Activated naive CD8-positive, alpha-beta T cell treated with anti-CD3 and anti-CD28 coated beads for 36 hours (primary cell): ENCODE measurements at places on chromosomes 16 and 17.
A peak's percentile ranks its signal among the peaks of the same experiment; 100 is the strongest.

DNA sequence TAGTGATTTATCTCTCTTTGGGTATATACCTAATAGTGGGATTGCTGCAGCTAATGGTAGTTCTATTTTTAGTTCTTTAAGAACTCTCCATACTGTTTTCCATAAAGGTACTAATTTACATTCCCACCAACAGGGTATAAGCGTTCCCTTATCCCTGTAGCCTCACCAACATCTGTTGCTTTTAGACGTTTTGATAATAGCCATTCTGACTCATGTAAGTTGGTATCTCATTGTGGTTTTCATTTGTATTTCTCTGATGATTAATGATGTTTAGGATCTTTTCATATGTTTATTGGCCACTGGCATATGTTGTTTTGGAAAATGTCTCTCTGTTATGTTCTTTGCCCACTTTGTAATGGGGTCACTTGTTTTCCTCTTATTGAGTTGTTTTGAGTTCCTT lies 88.5 kb upstream of the ZNF267 start:
- DNase-seq = no peak

GRCh38 chr17:36000732-36001109 lies 632 bp downstream of the CCL15 start:
- DNase-seq = no peak

GRCh38 chr17:43171586-43172487 lies 823 bp downstream of the NBR1 start:
- DNase-seq = peak; percentile 8

- no peak for DNase-seq
Observed at GRCh38 chr17:9702914-9703780, 57.8 kb downstream of the USP43 start.

DNA sequence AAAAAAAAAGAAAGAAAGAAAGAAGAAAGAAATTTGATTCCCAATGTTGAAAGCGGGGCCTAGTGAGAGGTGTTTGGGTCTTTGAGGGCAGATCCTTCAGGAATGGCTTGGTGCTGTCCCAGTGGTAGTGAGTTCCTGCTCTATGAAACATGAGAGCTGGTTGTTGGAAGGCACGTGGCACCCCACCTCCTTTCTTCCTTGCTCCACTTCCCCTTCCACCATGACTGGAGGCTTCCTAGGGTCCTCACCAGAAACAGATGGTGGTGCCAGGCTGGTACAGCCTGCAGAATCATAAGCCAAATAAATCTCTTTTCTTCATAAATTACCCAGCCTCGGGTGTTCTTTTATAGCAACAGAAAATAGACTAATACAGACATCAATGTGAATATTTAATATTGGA lies 147.3 kb upstream of the KCNJ18 start:
- no peak for DNase-seq

DNA sequence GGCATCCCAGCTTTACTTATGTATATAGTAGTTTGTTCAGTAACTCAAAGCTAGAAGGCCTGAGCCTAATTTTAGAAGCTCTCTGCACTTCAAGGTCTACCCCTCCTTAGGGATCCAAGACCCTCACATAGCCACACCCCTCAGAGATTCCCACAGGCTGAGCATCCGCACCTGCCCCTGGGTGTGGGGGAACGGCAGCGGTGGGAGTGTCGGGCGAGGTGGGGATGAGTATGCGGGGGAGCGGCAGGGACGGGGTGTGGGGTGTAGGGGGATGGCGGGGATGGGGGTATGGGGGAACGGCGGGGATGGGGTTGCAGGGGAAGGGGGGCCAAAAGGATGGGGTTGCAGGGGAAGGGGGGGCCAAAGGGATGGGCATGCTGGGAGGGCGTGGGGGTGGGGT lies 24.9 kb upstream of the BEAN1 start:
- DNase-seq = no peak

DNA sequence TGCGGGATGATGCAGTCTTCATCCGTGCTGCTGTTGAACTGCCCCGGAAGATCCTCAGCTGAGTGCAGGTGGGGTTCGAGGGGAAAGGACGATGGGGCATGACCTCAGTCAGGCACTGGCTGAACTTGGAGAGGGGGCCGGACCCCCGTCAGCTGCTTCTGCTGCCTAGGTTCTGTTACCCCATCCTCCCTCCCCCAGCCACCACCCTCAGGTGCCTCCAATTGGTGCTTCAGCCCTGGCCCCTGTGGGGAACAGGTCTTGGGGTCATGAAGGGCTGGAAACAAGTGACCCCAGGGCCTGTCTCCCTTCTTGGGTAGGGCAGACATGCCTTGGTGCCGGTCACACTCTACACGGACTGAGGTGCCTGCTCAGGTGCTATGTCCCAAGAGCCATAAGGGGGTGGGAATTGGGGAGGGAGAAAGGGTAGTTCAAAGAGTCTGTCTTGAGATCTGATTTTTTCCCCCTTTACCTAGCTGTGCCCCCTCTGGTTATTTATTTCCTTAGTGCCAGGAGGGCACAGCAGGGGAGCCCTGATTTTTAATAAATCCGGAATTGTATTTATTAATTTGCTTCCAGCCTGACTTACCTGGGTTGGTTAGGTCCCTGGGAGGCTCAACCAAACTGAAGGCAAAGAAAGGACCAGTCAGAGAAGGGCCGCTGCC lies 5.8 kb downstream of the TRAF4 start:
- DNase-seq = no peak

- no peak for DNase-seq
Observed at GRCh38 chr16:22050963-22051362, 41.4 kb upstream of the VWA3A start.

- no peak for DNase-seq
Observed at GRCh38 chr17:7497636-7498035, 13.5 kb downstream of the POLR2A start.

DNA sequence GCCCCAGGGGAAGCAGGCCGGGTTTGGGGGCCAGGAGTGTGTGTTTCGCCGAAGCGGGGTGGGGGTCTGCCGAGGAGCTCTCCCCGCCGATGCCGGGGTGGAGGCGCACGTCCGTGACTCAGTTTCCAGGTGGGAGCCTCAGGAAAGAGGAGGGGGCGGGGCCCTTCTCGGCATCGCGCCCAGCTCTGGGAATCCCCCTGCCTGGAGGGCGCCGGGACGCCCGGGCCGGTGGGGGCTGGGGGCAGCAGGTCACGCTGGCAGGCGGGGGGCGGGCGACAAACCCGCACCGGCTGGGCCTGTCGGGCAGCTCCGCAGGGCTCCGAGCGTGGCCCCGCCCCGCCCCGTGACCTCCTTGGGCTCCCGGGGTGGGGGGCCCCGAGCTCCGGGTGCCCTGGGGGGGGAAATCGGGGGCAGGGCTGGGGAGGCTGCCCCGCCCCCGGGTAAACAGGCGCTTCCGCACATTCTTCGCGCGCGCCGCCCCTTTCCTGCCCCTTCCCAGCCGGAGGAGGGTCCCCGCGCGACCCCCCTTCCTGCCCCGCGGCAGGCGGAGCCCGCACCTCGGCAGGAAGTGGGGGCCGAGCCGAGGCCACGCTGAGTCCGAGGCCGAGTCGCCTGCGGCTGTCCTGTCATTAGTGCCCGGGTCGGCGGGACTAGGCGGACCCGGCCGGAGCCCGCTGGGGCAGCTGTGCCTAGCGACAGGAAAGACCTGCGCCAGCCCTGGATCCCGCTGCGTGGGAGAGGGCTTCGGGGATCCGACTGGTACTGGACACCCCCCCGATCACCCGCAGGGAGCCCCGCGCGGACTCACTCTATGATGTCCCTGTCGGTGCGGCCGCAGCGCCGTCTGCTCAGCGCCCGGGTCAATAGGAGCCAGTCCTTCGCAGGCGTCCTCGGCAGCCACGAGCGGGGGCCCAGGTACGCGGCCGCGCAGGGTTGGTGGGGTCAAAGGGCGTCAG lies 9.3 kb downstream of the RIPOR1 start:
- peak; percentile 66 for DNase-seq

GRCh38 chr16:87581857-87582215 lies 20.5 kb upstream of the JPH3 start:
- DNase-seq = no peak

- DNase-seq = no peak
Observed at GRCh38 chr17:50635982-50636803, 1.5 kb downstream of the ABCC3 start.

DNA sequence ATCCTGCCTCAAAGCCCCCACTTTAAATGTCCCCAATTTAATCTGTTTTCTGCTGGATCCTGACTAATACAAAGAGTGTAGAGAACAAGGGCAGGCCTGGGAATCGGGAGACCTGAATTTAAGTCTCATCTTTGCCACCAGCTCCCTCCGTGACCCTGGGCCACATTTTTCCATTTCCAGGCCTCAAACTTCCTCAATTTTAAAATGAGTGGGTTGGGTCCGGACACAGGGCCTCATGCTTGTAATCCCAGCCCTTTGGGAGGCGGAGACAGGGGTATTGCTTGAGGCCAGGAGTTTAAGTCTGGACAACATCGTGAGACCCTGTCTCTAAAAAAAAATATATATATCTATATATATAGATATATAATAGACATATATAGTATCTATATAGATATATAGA lies 61.4 kb downstream of the SRL start:
- DNase-seq = no peak

- DNase-seq = no peak
Observed at GRCh38 chr17:53633856-53634255, 188.9 kb upstream of the KIF2B start.

DNA sequence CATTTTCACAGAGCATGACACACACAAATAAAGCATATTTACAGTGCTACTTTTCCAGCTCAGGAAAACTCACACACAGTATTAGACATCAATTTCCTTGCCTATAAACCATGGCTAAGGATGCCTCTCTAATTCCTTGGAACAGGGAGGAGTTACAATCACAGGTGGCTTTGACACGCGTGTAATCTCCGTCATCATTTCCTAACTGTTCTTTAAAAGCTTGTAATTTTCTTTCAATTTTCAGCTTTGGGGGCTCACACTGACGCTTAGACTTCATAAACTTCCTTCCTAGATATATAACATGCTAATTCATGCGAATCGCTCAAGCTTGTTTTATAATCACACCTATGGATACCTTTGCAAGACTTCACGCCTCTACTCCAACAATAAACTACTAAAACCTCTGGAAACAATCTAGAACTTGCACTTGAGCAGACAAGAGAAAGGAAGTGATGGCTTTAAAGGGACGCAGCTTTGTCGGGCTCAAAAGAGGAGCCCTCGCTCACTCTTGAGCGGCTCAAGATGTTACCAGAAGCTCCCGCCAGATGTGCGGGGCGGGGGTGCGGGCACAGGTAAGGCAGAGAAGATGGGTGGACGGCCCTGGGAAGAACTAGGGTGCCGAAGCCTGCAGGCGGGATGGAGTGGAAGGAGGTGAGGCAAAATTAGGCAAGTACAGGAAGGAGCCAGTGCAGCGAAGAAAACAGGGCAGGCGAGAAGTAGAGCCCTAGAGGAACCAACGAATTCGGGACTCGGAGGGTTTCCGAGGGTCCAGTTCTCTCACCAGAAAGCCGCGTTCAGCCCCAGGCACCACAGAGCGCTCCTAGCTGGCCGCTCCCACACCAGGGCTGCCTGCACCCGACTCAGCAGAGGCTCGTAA lies 631 bp downstream of the RETREG3 start:
- DNase-seq = no peak

DNA sequence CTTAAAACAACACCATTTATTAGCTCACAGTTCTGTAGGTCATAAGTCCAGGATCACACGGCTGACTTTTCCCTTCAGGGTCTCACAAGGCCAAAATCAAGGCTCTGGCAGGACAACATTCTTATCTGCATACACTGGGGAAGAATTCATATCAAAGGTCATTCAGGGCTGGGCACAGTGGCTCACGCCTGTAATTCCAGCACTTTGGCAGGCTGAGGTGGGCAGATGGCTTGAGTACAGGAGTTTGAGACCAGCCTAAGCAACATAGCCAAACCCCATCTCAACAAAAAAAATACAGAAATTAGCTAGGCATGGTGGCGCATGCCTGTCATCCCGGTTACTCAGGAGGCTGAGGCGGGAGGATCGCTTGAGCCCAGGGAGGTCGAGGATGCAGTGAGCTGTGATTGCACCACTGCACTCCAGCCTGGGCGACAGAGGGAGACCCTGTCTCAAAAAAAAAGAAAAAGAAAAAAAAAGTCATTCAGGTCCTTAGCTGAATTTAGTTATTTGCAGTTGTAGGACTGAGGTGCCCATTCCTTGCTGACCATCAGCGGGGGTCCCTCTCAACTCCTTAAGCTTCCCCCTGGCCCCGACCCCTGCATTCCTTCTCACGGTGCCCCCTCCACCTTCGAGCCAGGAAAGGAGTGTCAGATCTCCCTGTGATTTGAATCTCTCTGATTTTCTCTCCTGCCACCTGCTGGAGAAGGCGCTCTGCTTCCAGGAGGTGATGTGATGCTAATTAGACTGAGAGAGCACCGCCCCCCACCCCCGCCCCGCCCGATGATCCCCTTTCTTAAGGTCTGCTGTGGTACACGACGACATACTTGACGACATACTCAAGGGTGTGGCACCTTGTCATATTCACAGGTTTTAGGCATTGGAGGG lies 91.8 kb upstream of the CLEC18A start:
- no peak for DNase-seq

DNA sequence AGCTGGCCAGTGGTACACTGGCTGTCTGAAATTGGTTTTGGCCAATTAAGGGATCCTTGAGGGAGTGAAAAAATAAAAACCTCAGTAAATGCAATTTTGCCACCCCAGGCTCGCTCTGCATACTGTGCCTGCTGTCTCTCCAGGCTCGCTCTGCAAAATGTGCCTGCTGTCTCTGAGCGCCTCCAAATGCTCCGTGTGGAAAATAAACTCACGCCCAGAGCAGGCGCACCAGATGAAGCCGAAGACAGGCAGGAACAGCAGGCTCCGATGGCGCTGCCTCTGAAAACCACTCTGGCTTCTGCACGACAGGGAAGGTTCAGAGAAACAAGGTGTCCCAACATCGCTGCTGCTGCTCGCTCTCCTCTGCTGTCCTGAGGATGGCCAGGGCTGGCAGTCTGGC lies 29.1 kb downstream of the SNN start:
- no peak for DNase-seq

GRCh38 chr16:81718637-81719036 lies 60.5 kb upstream of the PLCG2 start:
- DNase-seq = no peak

DNA sequence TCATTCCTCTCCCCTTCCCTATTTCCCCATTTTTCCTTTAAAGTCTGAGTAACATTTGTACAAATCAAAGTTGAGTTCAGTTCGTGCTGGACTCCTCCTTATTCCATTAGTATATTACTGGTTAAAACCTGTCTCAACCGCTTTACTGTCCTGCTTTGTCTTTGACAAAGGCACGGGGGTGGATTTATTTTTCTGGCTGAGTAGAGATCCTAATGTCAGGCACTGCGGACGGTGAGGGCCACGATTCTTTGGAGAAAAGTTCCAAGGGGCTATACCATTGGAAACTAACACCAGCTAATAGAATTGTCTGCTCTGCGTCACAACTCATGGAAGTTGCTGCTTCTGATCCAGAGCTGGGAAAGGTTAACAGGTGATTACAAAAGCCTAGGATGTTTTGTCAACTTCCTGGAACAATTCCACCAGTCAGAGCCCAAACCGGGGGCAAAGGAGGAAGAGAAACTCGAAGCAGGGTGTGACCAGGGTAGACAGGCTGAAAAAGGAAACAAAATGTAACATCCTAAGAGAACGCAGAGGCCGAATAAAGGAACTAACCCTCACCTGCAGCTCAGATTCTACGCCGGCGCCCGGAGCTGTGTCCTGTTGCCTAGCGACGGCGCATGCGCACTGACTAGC lies 12.4 kb downstream of the TAT start:
- DNase-seq = no peak

- no peak for DNase-seq
Observed at GRCh38 chr16:87824016-87824990, 45.0 kb downstream of the SLC7A5 start.
